ENCODE measurements at places on chromosomes 5 and 9. TPM values are rescaled to one million over a fixed set of nuclear protein-coding genes. Genes with fewer than 3 reads are reported as not detected.

IL9 gene
- total RNA-seq: not detected

TSSK1B gene
- not detected for total RNA-seq

PCDHGB2 gene
- 0.13 TPM for total RNA-seq

AGXT2 gene
- total RNA-seq: not detected

P4HA2 gene
- 50.6 TPM for total RNA-seq

NFIB gene
- total RNA-seq: 10.1 TPM

MAST4 gene
- total RNA-seq: 0.86 TPM

ZFR gene
- 61.9 TPM for total RNA-seq

ACER2 gene
- 2.5 TPM for total RNA-seq

DCP2 gene
- total RNA-seq: 9.5 TPM

VCAN gene
- 12.7 TPM for total RNA-seq

RANBP3L gene
- not detected for total RNA-seq

BRINP1 gene
- 0.17 TPM for total RNA-seq

IFNB1 gene
- total RNA-seq: not detected

FOXD4 gene
- total RNA-seq: 0.44 TPM

FAM200C gene
- total RNA-seq: 1.5 TPM

ADAMTSL2 gene
- total RNA-seq: not detected

ZNF484 gene
- 2.8 TPM for total RNA-seq

NUTM2F gene
- total RNA-seq: not detected

DOCK2 gene
- 3.1 TPM for total RNA-seq

QRFP gene
- total RNA-seq: not detected

UGT3A2 gene
- total RNA-seq: not detected

SMU1 gene
- total RNA-seq: 18.7 TPM

PCDHAC2 gene
- total RNA-seq: 4.4 TPM

CRHBP gene
- total RNA-seq: not detected

DEPDC1B gene
- total RNA-seq: 14.6 TPM

ARAP3 gene
- total RNA-seq: 4.8 TPM

PCDHB2 gene
- 4.1 TPM for total RNA-seq

CNTNAP3 gene
- 11.0 TPM for total RNA-seq

CTNNAL1 gene
- total RNA-seq: 56.4 TPM

OR13C8 gene
- not detected for total RNA-seq

LHX3 gene
- total RNA-seq: 0.13 TPM

MRPL36 gene
- total RNA-seq: 118 TPM

NR2F1-AS1 gene
- total RNA-seq: 4.3 TPM

TNFAIP8 gene
- total RNA-seq: 17.6 TPM

Data from A549 treated with GW870086 at 1 μM for 4 hours (cell line).